ENCODE measurements at places on chromosomes 7 and 10.

- no peak for DNase-seq
Observed at GRCh38 chr7:152624228-152624627, 51.7 kb downstream of the XRCC2 start.

DNA sequence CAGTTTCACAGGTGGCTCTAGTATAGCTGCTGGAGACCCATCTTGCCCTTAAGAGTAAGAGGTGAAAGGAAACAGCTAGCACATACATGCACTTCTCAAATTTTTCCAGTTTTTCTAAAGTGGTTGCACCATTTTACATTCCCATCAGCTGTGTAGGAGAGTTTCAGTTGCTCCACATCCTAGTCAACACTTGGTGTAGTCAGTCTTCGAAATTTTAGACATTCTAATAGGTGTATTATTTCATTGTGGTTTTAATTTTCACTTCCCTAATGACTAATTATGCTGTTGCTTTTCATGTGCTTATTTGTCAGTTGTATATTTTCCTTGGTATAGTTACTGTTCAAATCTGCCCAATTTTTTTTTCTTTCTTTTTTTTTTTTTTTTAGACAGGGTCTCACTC is 9.5 kb upstream of the HACD1 start:
- no peak for DNase-seq

DNA sequence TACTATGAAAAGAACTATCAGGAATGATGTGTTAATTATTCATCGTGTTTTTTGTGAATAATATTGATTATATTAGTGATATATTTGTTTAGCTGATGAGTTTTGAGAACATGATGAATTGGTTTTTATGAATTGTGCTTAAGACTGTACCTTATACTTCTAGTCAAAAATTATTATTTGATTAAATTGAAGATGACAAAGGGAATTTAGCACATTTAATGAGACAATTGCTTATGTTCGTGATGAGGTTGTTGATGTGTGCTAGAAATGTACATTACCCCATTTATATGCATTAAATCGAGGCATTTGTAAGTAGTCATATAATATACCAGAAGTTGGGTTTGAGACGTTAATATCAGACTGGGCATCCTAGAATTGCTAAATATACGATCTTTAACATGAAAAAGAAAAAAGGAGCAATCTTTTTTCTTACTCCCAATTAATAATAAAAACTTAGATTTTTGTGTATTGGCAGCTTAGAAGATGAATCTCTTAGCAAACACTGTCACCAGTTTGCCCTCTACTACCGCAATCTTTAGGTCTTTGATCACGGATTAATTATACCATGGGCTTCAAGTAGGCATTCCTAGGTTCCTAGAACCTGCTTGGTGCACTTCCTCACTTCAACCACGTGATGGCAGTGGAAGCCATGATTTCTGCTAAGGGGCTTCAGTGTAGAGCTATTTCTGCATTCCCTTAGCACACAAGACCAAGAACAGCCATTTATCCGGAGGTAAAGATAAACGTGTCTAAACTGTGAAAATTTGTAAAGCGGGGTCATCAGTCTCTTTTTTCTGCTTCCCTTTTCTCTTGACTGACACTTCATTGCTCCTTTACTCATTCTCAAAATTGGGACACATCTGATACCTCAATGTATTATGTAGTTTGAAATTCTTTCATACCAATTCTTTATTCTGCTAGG is 1.6 kb downstream of the KLHDC10 start:
- peak; percentile 50 for DNase-seq

DNA sequence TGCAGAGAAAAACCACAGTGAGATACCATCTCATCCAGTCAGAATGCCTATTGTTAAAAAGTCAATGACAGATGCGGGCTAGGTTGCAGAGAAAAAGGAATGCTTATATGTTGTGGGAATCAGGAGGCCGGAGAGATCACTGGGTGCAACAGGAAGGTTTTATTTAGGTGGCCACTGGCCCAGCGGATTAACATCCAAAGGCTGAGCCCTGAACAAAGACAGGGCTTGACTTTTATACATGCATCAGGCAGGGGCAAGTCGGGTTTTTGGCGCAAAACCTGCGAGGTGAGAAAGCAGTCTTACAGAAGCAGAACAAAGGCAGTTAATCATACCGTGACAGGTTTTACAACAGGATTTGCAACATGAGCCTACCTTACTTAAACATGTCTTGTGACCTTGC is 620 bp downstream of the ZNF117 start:
- DNase-seq = no peak

DNA sequence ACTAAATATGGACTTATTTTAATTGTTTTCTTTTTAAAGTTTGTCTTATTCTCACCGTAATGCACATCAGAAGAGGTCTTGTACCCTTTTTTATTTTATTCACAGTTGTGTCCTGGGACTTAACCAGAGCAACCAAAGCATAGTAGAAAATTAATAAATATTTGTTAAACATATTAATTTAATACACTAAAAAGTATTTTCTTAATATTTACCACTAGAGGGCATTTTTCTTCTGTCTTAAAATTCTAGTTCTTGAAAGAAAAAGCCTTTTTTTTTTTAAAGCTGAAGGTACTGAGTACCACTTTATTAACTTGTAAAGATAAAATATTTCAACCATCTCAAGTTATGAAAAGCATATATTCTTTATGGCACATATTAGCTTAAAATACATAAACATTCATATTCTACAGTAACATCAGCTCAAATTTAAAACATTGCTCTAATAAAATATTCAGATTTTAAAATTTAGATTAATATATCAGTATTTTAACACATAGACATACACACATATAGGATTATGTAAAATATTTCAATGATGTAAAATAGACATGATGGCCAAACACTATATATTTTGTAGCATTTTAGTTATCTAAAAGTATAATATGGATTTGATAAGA is 260.4 kb downstream of the SEMA3A start:
- DNase-seq = no peak

DNA sequence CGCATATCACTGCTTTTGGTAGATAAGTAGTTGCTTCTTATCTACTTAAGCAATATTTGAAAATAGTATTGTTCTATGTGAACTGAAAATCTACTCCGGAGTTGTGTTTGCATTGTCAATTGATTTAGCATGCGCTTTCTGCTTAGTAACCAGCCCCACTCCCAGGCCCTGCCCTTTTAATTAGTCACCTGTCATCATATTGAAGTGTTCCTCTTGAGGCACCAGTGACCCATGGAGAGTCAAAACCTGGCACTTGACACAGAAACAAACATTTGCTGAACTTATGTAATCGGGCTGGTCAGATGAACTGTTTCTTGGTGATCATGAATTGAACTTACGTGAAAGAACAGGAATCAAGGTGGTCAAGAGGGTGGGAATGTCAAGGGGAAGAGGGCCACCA is 27.8 kb upstream of the CDHR3 start:
- no peak for DNase-seq

- DNase-seq = no peak
Observed at GRCh38 chr7:116521046-116521664, 3.7 kb upstream of the CAV1 start.

GRCh38 chr7:38934051-38934450 is 25.1 kb upstream of the VPS41 start:
- DNase-seq = no peak

DNA sequence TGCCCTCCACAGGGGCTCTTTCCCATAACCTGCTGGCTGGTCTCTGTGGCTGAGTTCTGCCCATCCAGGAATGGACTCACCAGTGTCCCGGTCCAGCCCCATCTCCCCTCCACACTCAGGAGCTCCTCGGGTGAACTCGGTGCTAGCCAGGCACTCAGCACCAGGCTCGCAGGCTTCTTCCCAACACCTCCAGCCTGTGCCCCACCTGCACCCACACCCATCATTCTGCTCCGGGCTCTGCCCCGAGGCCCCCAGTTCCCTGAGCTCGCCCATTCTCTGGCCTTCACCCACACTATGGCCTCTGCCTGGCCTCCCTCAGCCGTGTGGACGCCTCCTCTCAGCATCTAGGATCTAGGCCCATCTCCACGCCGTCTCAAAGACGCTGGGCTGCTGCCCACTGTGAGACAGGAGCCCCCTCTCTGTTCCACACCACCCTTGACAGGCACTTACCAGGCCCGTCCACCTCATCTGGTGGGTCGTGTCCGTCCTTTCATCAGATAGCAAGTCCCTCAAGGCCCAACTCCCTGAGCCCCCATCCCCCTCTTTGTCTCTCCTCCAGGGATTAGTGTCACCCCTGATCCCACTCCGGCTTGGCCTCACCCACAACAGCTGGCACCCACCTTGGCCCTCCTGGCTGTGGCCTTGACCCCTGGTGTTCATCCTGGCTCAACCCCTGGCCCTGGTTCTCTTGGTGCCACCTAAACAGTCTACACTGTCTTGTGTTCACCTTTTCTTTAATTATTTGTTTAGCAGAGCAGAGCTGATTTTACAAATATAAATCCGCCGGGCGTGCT is 76.0 kb upstream of the FAM20C start:
- DNase-seq = no peak

DNA sequence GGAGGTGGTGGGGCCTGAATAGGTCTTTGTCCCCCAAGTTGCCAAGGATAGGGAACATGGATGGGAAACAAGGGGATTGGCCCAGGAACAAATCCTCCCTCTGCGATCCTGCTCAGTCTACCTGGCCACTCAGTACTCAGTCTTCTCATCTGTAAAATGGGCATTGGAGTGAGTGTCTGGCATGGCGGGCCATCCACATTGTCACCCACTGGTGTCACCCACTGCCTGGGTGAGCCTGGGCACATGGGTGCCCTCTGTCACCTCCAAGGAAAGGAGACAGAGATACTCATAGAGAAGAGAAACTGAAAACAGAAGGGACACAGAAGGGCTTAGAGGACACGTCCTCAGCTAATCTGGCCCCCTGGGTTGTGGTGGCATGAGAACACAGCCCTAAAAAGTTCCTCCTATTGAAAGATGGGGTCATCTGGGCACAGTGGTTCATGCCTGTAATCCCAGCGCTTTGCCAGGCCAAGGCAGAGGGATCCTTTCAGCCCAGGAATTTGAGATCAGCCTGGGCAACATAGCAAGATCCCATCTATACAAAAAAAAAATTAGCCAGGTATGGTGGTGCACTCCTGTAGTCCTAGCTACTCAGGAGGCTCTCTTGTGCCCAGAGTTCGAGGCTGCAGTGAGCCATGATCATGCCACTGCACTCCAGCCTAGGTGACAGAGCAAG is 12.5 kb upstream of the TNRC18 start:
- DNase-seq = no peak

DNA sequence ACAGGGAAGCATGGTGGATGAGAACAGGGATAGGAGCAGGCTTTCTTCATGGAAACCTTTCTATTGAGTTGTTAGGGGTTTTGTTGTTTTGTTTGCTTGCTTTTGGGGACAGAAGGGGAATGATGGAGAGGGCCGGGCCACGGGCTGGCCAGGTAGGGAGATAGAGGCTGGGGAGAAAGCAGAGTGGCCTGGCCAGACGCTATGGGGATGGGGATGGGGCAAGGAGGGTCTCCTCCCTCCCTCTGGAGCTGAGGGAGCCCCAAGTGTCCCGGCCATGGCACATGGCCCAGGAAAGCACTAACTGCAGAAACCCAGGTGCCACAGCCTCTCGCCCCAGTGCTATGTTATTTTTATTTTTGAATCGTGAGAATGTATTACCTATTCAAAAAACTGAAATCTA is 10.0 kb downstream of the AOC1 start:
- DNase-seq = no peak

DNA sequence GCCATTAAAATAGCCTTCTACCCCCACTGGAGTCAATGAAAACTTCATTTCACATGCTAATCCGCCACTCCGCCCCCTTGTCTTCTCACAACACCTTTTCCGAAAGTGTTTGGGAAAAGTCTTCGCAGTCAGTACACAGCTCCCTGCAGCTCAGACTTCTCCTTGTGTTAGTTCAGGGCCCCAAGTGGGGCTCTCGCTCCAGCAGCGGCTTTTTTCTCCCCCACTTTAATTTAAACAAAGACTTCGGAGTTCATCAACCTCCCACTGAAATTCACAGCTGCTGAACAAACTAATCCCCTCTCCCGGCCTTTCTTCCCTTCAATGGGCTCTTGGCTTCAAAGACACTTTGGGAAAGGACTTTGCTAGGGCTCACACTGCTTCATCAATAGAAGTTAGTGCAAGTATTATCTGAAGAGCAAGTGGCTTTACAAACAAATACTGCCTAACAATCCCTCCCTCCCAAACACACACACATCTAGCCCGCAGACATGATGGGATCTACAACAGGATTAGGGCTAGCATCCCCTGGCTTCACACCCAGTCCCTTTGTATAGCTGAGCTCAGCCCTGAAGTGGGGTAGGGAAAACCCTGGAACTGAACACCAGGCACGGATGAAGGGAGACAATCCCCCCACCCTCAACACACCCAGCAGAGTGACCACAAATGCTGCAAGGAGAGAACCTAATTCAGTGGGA is 23.1 kb downstream of the WNT8B start:
- no peak for DNase-seq

- no peak for DNase-seq
Observed at GRCh38 chr10:72574636-72575035, 51.2 kb downstream of the MICU1 start.

DNA sequence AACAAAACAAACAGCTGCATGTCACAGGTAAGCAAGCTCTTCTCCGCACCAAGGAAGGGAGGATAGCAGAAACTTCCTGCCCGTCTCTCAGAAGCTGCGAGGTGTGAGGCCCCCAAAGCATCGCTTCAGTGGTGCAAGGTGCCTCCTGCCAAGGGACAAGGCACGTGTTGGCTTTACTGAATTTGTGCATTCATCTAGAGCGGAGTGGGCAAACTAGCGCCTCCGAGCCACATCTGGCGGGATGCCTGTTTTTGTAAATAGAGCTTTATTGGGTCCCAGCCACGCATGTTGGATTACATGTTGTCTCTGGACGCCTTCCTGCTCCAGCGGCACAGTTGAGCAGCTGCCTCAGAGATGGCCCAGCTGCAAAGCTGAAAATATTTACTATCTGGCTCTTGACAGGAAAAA is 27.7 kb downstream of the PHYH start:
- DNase-seq = no peak

- no peak for DNase-seq
Observed at GRCh38 chr10:99172128-99172738, 63.4 kb downstream of the HPSE2 start.

DNA sequence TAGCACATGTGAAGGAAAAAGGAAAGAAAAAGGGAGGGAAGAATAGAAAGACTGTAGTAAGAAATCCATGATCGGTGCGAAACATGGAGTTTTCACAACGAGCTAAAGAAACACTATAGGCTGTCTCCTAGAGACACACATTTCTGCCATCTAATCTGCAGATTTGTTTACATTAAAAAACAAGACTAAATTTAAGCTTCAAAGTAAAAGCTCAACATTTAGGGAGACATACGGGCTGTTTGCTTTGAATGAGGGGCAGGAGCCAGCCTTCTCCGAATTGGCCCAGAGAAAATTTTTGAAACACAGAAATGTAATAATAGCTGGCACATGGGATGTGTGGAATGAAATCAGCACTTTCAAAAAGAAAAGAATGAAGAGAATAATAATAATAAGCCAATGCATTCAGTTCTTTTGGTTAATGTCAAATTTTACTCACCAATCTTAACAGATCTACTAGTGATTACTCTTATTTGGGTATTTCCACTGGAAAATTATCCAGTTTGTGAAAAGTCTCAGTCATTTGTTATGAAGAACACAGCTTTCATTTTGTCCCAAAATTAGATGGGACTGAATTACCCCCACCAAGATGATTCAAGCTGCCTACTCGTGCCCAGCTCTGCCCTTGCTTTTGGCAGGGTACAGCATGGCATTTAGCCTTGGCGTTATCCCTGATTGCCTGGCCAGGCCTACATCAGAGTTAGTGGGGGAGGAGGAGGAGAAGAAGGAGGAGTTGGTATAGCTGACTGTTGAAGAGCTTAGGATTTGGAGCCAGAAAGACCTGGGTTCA is 47.1 kb downstream of the MTURN start:
- DNase-seq = no peak

GRCh38 chr10:114526126-114526503 is 121.8 kb upstream of the AFAP1L2 start:
- DNase-seq = no peak
